ENCODE measurements at places on chromosomes 7 and 10.

DNA sequence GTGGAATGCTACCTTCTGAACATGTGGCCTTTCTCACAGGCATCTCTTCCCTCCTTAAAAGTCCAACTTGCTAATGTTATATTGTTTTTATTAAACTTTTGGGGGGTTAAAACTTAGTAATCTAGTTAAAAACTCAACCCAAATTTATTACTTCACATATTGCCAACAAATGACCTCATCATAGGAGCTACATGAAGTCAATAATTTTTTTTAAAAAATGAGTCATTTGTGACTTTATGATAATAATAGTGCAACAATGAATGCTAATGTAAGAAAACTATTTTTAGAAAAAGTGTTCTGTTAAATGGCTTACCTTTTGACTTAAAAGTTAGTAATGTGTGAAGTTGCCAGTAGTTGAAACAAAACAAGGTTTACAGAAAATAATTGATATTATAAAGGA is 325.9 kb upstream of the FZD1 start:
- no peak for DNase-seq

GRCh38 chr10:12614177-12614995 is 265.0 kb downstream of the CAMK1D start:
- DNase-seq, result no peak

GRCh38 chr7:143054621-143055020 is 2.5 kb downstream of the OR6V1 start:
- DNase-seq, result no peak

- no peak for DNase-seq
These were observed 100.2 kb upstream of the SAMD8 start for GRCh38 chr10:75011221-75011620.

DNA sequence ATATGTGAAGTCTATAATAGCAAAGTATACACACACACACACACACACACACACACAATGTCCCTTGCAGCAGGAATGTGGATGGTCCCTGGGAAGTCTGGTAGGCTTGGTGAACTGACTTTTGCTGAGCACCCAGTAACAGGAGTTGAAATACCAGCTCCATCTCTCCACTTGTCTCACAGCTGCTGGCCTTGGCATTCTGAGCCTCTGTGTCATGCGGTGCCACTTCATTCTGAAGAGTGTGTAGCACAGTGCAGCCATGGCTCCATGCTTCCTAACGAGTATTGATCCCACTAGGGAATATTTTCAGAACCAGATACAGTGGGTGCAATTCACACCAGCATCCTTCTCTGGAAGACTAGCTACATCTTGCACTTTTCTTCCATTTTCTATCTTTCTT is 192.4 kb downstream of the ADARB2 start:
- peak; percentile 38 for DNase-seq

DNA sequence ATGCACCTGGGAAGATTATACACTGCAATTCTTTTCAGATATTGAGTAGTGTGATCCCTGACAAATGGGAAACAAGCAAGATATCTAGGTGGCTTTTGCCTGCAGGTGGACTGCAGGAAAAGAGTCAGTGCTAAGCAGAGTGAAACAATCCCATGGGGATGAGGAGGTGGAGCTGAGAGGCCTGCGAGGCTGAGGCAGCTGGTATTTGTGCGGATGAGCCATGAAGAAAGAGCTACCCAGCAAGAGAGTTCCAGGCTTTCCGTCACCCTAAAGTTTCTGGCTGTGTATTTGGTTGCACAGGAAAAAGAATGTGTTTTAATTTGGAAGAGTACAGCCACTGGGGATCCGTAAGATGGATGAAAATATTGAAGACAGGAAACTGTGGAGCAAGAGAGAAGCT is 714.1 kb upstream of the COBL start:
- no peak for DNase-seq

GRCh38 chr10:86127274-86127819 is 239.2 kb downstream of the GRID1 start:
- no peak for DNase-seq

- DNase-seq, result no peak
These were observed 24.4 kb upstream of the CDC14C start for GRCh38 chr7:48899932-48900331.

DNA sequence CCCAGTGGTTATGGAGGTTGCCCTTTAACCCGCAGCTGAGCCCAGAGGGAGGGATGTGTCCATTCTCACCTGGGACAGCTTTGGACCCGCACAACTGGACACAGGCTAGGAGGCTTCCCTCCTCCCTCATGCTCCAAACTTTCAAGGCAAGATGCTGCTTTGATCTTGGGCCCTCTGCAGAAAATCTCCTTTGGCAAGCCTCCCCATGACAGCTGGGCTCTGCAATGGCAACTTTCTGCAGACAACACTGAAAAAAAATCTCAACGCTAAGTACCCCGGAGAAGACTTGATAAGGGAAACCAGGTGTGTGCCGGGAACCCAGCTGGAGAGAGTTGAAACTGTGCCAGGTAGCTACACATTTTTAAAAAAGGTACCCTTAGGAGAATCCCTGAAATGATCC is 610.1 kb downstream of the LRMDA start:
- DNase-seq, result no peak

- DNase-seq, result no peak
These were observed 5.8 kb downstream of the KNDC1 start for GRCh38 chr10:133165556-133166503.

GRCh38 chr10:14572811-14573210 is 201.9 kb downstream of the FAM107B start:
- DNase-seq, result no peak

GRCh38 chr10:42972946-42973345 is 103.9 kb upstream of the RET start:
- no peak for DNase-seq

DNA sequence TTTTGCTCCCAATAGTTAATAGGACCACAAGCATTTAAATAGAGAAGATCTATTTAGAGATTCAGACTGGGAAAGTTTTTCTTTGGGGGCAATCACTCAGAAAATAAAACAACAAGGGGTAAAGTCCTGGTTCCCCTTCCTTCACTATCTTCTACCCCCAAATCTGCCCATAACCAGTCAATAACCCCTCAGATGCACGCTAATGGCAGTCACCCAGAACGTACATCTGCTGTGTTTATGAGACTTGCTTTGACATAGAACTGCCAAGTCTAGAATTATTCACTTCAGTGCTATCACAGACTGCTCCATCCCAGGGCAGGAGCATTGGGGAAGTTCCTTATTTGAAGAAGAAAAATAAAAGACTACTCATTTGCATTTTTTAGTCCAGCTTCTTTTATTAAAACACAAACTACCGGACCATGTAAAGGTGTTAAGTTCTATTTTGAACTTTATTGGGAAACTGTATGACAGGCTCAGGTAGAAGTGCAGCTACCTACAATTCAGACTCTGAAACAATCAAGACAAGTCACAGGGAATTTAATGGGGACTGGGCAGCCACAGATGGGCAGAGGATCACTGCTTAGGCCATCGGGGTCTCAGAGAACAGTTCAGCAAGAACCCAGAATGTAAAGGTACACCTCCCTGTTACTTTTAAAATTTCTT is 38.4 kb downstream of the ANK3 start:
- no peak for DNase-seq

DNA sequence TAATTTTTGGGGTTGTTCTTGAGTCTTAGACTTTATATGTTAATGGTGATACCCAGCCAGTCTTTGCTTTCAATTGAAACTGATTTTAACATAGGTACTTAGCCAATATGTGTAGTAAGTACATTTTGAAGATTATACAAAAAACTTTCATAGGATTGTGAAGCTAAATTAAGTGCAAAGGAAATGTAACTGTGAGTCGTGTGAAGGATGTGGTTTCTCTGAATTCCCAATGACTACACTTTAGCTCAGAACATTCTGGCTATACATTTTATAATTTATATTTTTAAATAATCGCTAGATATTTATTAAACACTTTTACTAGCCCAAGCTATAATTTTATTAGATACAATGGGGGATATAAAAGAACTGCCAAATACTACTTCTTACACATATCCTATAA is 359.3 kb downstream of the PCLO start:
- no peak for DNase-seq

GRCh38 chr10:43424416-43424815 is 12.5 kb upstream of the ZNF487 start:
- no peak for DNase-seq

Measured in head of caudate nucleus (tissue), 42 donors.